ENCODE measurements at places on chromosomes 13 and 19. TPM values are rescaled to one million over a fixed set of nuclear protein-coding genes. Genes with fewer than 3 reads are reported as not detected.

DNA sequence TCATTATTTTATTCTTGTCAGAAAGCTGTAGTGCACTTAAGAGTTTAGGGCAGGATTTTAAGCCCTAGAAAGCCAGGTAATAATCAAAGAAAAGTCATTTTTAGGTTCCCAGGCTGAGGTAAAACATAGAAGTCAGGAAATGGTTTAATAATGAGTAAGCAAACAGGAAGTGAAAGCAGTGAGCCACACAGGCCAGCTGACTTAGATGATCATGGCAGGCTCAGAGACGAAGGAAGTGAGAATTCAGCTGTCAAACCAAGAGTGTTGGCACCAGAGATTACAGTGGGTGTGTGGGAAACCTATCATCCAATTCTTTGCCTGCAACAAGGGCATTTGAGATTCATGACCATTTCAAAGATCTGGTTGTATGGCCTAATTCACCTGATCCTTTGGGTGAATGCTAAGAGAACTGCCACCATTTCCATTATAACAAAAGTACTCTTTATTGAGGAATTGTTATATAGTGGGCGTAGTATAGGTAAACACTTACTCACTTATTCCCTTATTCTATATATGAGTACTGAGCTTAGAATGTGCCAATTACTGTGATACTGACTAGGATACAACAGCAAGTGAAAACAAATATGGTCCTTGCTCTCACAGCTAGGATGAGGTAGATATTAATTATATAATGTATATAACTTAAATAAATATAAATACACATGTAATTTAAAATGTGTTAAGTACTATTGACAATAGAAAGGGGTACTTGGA is 103.7 kb upstream of the EDNRB start:
- DNase-seq = no peak

GRCh38 chr13:69288026-69288425 is 819.6 kb upstream of the ATXN8OS start:
- no peak for DNase-seq

USHBP1 gene
- polyA plus RNA-seq = 6.1 TPM

GRCh38 chr19:17235300-17235970 is 9.4 kb downstream of the OCEL1 start:
- no peak for DNase-seq

ICAM5 gene
- 0.10 TPM for polyA plus RNA-seq
